Lower lobe of right lung (tissue), 2 donors: ENCODE measurements at places on chromosomes 5 and 9.

GRCh38 chr5:130462516-130462915 is 558.3 kb downstream of the CHSY3 start:
- no peak for DNase-seq

DNA sequence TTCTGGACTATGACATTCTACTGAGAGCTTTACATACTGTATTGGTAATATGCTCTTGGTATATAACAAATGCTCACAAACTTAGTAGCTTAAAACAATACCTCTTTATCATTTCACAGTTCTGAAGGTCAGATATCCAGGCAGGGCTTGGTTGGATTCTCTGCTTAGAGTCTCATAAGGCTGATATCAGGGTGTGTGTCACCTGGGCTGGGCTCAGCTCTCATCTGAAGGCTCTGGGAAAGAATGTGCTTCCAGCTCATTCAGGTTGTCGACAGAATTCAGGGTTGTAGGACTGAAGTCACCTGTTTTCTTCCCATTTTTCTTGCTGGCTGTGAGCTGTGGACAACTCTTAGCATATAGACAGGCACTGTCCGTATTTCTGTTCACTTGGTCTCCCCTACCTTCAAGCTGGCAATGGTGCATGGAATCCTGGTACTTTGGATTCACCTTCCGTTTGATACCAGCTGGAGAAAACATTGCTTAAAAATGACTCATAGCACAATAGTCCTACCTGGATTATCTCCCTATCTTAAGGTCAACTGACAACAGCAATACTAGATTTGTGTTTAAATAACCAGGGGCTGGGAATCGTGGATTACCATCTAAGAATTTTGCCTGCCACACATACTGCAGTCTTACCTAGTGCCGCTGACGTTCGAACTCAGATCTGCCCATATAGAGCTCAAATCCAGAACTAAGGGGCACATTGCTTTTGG is 69.2 kb downstream of the RCL1 start:
- DNase-seq: no peak

- DNase-seq: no peak
These were observed 234.1 kb downstream of the TMEM38B start for GRCh38 chr9:105928416-105928815.

- DNase-seq: no peak
These were observed 142.6 kb upstream of the GAS1 start for GRCh38 chr9:87089929-87090328.

DNA sequence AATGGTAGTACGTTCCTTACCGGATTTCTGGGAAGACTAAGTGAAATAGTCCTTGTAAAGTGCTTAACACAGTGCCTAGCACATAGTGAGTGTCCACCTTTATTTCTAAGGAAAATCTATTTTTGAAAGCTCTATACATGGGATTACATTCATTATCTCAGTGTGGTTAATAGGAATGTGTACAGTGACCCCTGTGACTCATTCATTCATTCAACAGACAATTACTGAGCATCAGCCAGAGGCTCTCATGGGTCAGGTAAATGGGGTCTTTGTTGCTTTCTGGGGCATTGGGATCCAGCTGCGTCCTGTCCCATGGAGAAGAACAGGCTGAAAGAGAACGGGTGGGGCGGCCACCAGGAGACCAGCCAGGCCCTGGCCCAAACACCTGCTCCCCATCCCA is 226.2 kb upstream of the TBC1D2 start:
- no peak for DNase-seq
